ENCODE measurements at places on chromosomes 1 and 21.

DNA sequence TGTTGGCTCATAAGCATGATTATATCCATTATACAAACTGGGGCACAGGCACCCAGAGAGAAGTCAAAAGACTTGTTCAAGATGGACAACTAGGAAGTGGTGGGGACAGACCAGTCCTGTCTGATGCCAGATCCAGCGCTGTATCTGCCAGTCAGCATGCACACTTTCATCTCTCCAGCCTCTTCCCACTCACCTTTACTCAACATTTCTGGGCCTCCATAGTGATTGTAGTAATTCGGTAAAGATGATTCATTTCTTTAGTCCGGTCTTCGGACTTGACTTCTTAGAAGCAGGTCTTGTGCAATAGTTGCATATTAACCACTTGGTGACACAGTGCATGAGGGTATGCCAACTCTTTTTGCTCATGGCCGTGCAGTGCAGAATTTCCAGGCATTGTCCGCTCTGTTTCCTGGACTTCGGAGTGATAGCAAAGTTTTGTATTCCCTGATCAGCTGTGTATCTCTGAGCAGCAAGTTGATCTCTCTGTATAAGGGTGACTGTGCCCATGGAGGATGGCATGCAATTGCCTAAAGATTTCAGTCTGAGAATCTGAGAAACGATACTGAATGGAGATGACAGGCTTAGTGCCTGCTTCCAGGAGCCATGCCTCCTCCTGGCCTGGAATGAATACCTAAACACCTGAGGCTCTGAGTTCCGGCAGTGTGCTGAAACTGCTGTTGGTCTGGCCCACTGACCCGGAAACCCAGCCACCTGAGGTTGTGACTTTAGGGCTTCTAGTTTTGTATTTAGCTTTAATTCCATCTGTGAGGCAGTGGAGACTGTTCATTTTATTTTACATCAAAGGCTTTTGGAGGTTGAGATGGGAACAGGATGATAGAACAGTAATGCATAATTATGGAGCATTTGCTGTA lies 39.0 kb downstream of the GALNT2 start:
- DNase-seq = no peak

- no peak for DNase-seq
These were observed 273 bp downstream of the BMP8B start for GRCh38 chr1:39788426-39788757.

DNA sequence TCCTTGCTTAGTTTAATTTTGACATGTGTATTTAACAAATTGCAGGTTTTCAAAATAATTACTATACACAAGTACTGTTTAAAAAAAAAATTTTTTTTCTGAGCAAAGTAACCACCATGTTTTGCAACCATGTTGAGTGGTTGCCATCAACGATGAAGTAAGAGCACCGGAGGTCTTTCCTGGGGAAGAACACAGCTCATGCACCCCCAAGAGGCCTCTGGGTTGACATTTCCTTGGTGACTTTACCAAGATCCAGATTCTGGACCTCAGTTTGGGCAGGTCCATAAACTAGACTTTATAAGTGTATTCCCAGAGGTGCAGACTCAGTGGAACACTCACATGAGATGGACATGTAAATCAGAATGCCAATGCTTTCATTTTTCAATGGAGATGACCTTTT lies 36.8 kb upstream of the RALGPS2 start:
- DNase-seq = no peak

DNA sequence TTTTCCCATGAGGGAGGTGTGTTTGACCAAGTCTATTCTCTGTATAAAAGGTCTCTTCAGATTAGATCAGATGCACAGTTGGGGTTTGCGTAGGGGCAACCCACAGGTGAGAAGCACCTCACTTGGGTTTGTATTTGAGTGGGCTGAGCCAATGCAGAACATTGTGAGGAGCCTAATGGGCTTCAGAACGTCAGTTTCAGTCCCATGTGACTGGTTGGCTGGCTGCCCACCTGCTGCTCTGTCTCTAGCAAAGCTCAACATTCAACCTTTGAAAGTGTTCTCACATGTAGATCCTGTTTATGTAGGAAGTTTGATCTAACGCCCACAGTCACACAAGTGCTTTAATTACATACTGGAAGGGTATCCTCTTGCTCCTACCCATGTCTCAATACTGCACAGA lies 105.5 kb downstream of the FASLG start:
- DNase-seq = no peak

GRCh38 chr1:30029677-30030076 lies 693.7 kb downstream of the MATN1 start:
- no peak for DNase-seq

GRCh38 chr1:23555270-23555985 lies 3.9 kb downstream of the ID3 start:
- no peak for DNase-seq

GRCh38 chr1:32925403-32926162 lies 24.4 kb upstream of the TMEM54 start:
- DNase-seq = no peak

DNA sequence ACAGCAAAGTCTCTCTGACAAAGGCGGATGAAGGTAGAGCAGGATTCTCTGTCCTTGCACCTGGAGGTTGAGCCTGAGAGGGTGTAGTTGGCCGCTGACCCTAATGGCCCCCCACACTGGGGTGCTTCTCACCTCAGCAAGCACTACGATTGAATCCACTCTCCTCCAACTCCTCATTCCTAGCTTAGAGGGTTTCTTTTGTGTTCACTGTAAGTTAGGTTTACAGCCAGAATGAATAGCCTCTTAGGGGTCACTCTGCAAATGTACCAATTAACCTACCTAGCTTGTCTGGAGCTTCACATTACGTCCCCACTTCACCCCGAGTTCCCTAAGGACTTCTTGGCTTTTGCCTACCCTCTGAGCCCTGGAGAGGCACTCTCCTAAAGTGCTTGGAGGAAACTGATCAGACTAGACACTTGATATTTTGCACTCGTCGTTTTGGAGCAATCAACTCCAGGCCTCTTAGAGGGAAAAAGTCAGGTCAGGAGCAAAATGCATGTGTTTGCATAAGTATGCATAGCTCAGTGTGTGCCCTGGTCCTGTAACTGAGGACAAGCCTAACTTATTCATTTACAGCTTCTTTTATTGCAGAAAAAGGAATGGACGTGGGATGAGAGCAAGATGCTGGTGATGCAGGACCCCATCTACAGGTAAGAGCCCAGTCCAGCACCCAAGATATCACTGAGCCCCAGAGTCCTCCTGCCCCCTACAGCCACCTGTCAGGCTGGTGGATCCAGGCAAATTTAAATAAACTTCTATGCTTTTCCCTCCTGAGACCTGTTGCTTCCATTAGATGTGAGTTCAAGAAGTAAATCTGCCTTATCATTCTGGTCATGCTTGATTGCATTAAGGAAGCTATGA lies 76.4 kb downstream of the SPATA46 start:
- no peak for DNase-seq

DNA sequence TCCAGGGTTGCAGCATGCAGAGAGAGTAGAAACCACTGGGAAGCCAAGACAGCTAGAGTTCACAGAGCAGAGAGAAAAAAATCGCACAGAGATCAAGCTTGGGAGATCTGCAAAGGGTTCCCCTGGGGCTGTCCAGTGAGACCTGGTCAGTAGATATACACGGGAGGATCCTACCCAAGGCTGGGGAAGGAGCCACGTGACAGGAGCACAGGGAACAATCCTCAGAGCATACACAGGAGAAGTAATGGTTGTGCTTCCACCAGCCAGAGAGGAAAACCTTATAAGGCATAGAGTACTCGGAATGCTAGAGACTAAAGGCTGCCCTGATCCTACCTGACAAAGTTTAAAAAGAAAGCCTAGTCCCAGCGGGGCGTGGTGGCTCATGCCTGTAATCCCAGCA lies 53.9 kb downstream of the GABPA start:
- DNase-seq = no peak

- no peak for DNase-seq
These were observed 277.6 kb upstream of the RUNX1 start for GRCh38 chr21:35326677-35327076.

- no peak for DNase-seq
These were observed 173.7 kb upstream of the CAMK1G start for GRCh38 chr1:209409780-209410179.

GRCh38 chr1:182111496-182111895 lies 50.0 kb upstream of the ZNF648 start:
- DNase-seq = no peak

GRCh38 chr1:198771563-198772153 lies 132.8 kb downstream of the PTPRC start:
- DNase-seq = no peak

DNA sequence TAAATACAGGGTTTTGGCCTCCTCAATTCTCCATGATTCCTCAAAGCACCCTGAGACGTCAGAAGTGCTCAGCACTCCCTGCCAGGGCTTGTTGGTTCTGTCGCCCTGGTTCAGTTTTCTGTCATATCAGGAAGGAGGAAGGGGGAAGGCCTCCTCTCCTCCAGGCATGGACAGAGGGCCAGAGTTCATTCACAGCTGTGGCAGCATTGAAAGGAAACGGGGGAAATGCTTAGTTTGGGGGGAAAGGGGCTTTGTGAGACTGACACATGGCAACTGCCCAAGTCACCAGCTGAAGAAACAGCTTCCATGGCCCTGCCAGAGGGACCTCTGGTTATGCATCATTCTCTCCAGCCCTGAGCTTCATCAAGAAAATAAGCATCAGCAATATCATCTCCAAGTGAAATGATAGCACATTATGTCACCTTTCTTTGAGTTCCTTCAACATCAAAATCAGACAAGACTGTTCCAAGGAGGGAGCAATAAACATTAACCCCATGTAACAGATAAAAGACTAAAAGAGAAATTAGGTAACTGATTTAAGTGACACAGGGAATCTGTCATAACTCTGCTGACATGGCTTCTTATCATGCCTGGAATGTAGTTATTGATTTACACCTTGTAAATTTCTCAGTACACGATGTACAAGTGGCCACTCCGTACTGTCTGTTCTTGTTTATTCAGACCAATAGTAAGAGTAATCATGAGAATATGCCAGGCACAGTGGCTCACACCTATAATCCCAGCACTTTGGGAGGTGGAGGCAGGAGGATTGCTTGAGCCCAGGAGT lies 103.2 kb upstream of the SLC25A33 start:
- no peak for DNase-seq

GRCh38 chr1:216178281-216178680 lies 245.0 kb downstream of the USH2A start:
- no peak for DNase-seq

DNA sequence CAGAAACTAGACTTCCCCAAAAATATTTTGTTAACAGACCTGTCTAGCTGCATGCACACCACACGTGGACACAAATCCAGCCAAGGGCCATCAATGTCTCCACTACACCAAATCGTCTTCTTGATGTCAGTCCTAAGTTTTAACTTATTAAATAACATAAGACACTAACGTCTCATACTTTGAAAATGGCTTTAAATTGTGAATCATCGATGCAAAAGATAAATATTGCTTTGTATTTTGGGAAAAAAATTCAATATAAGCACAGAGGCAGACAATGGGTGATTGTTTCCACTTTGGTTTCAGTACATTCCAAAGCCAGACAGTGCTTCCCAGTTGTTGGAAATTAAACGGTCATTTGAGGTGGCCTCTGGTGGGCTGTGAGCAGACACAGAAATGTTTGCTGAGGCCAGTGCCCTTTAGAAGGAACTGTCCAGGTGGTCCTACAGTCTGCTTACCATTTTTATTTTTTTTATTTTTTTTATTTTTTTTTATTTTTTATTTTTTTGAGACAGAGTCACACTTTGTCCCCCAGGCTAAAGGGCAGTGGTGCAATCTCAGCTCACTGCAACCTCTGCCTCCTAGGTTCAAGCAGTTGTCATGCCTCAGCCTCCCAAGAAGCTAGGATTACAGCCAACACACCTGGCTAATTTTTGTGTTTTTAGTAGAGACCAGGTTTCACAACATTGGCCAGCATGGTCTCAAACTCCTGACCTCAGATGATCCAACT lies 1.8 kb upstream of the KIAA2013 start:
- no peak for DNase-seq

DNA sequence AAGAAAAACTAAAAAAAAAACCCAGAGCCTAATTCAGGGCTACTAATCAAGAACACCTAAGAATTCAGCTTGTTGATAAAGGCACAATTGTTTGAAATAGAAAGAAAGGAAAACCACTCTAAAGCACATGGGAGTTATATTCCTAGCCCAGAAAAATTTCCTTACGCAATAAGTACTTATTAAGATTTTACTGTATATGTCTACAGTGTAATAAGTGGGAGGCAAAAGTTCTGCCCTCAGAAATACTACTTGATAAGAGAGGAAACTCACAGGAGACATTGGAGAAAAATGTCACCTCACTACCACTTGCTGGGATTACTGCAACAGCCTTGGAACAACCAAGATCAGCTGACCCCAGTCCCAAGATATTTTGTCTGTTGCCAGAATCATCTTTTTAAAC lies 66.1 kb downstream of the IARS2 start:
- DNase-seq = no peak

DNA sequence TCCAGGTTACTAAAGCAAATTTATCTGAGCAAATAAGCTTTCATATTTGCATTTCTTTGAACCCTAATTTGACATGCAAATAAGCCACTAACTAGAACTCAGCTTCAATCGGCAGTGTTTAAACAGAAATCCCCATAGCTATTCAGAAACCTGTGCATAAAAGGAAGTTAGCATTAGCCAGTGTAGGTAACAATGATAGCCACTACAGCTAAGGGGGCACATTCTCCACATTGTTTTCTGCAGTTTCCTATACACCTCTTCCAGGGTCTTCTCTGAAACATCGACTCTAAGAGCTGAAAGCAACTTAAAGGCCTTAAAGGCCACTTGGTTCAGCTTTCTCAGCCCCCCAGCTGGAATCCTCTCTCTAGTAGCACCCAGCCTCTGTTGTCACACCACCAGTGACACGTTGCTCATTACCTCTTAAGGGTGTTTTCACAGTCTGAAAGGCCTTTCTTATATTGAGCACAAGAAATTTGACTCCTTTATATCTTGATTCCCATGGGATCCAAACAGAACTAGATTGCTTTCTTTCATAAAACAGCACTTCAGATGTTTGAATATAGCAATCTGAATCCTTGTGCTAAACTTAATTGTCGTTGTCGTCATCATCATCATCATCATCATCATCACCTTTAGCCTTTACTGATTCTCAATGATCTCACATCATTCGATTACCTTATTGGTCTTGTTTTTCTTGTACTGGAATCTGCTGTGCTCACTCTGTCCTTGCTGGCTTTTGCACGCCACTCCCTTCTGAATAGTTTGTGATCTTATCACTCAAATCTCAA lies 93.9 kb upstream of the DAB1 start:
- DNase-seq = no peak

- DNase-seq = no peak
These were observed 1.2 kb downstream of the KDM4A start for GRCh38 chr1:43651188-43651587.

- no peak for DNase-seq
These were observed 100.8 kb downstream of the KCNK1 start for GRCh38 chr1:233714631-233715217.

GRCh38 chr1:5776035-5776550 lies 216.1 kb downstream of the NPHP4 start:
- DNase-seq = no peak

- DNase-seq = no peak
These were observed 1.5 kb downstream of the ENSA start for GRCh38 chr1:150627826-150628410.

DNA sequence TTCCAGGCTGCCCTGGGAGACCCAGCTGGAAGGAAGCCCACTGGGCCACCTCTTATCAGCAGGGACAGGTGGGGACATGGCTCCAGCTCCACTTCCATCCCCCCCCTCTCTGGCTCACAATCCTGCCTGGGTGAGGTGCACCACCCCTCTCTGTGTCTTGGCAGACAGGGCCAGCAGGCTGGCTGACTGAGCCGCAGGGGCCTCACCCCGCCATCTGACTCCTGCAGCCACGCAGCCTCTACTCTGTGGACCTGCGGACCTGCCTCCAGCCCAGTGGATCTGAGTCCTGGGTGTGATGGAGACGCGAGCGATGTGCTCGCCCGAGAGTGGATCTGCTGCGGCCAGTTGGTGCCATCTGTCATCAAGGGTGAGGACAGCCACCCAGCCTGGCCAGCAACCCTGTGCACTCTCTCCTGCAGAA lies 30.1 kb downstream of the RCC2 start:
- no peak for DNase-seq

All from stimulated activated CD4-positive, alpha-beta T cell treated with anti-CD3 and anti-CD28 coated beads, Interleukin-4, amount 100 ng/mL, for 48 hours (primary cell).